SHP77 treated with DMSO at 0.1 percent for 48 hours (cell line): ENCODE measurements at places on chromosomes 7 and 10.

DNA sequence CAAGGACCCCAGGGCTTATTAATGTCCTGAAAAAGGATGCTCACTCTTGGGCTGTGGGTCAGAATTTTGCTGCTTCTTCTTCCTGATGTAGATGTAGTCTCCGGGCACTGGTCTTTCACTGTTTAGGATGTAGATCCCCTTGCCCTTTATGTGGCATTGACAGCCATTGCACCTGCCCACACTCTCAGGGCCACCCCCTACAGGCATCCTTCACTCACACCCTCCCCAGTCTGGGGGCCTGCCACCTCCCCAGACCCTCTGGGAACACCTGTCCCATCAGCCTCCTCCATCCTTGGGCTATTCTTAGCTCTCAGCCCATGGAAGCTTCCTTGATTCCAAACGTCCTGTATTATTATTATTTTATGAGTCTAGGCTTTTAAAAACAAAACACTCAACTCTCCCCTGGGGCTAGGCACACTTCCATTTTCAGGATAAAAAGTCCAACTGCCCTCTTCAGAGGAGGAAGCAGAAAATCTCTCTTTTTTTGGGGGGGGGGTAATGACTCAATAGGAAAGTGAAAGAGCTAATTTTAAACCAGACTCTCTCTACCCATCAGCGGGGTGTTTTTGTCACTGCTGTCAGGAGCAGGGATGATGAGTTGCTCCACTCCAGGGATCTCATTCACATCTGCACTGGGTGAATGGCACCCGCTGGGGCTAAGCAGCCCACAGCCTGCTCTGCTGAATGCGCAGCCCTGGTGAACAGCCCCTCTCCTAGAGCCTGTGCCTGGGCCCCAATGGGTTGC is 11.5 kb upstream of the KLRG2 start:
- DNase-seq, result no peak

DNA sequence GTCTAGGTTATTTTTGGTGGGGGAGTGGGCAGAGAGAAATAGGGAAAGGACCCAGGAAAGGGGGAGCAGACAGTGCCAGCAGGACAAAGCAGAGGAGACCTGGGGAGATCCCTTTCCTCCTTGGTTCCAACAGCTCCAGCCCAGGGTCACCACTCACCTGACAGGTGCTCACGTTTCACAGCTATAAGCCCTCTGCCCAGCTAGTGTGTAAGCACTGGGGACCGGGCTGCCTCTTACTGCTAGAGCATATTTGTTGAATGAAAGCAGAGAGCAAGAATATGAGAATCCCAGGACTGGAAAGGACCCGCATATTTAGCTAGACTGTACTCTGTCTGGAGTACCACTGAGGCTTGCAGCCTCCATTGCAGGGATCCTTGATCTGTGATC is 6.7 kb downstream of the ZCCHC24 start:
- no peak for DNase-seq

DNA sequence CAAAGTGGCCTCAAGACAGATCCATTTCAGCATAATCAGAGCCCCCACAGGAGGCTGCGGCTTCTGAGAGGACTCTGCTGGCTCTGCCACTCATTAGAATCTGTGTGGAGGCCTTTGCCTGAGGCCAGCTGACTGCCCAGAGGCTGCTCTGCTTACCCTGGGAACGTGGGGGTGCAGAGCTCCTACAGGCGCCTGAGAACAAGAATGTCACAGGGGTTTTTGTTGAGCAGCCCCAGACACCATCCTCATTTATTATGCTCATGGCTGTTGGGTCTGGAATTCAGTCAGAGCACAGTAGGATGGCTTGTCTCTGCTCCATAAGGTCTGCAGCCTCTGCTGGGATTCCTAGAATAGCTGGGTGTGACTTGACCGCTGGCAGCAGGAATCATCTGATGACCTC is 101.8 kb upstream of the GDF10 start:
- no peak for DNase-seq

DNA sequence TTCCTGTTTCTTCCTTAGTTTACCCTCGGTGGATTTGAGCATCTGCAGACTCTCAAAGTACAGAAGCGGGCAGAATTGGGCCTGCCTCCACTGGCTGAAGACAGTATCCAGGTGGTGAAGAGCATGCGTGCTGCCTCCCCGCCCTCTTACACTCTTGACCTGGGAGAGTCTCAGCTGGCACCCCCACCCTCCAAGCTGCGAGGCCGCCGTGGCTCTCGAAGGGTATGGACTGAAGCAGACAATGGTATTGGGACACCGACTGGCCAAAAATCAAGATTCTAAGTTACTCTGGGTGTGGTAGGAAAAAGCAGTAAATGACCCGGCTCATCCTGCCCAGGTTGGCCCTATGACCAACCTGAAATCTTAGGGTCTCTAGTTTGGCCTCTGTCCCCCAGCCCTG is 22.2 kb downstream of the STRIP2 start:
- DNase-seq, result no peak

DNA sequence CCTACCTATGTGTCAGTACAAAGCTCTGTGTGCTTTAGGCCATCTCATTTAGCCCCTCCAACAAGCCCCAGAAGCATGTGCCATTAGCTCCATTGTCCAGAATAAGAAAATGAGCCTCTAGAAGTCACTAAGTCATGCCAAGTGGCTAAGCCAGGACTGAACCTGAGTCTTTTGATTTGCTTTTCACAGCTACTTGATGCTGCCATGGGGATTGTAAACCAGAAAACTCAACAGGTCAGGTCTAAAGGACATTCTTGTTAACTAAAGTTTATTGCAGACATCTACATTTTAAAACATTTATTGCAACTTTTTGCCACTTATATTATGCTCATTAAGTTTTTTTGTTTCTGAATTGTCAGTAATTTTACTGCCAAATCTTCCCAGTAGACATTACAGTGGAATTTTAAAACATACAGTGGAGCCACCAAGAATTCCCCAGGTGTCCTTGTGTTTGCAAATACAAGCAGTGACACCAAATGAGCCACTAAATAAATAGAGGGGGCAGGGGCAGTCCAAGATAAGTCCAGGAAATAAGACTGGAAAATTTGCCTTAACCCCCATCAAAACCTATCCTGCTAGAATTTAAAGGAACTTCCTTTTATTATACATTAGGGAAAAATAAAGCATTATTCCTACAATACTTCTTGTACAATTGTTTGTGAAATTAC is 115.9 kb downstream of the RAPGEF5 start:
- no peak for DNase-seq

DNA sequence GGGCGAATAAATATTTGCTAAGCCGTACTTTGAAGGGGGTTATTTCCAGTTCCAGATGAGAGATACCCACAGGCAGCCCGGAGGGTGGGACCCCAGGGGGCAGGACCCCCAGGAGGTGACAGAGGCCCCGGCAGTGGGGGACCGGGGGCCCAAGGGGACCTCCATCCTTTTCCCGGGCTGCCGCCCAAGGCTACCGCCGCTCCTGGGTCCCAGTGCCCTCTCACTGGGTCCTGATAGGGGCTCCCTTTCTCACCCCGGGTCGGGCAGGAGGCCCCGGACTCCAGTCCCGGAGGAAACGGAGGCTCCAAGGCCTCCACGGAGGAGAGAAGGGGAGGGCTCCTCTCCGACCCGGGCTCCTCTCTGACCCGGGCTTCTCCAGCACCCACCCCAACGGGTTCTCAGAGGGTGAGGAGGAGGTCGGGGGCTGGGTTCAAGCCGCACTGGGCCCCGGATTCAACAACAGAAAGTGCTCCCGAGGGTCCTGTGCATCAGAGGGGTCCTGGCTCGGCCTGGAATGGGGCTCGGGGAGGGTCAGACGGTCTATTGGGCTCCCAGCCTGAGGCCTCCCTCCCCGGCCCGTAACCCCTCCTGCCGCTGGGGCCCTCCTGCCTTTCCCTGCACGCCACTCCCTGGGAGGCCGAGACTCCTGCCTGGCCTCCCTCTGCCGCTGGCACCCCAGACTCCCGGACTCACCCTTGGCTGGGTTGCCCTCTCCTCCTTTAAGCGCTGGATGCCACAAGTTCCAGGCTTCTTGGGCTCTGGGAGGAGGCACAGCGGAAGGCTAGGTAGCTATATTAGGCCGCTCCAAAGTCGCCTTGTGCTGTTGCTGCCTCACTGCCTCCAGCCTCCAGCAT is 62.5 kb downstream of the ZNF37A start:
- peak; percentile 2 for DNase-seq

DNA sequence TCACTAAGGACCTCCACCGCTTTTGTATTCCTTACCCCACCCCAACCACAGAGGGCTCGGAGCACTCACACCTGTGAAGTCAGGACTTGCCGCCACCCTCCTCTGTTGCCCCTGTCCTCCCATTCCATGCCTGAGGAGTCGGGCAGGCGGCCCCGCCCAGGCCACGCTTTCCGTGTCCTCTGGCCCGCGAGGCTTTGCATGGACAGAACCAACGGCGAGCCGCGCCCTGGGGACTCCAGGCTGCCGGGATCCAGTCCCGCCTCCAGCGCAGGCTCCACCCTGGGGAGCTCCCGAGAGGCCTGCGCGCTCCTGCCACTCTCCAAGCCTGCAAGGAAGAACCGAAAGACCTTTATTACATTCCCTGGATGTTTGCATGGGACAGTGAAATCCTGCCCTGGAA is 366.4 kb upstream of the POM121L12 start:
- no peak for DNase-seq

- DNase-seq, result no peak
Observed at GRCh38 chr10:47031901-47032465, 120.8 kb downstream of the PTPN20 start.

GRCh38 chr10:69055241-69055640 is 32.7 kb upstream of the SRGN start:
- no peak for DNase-seq

DNA sequence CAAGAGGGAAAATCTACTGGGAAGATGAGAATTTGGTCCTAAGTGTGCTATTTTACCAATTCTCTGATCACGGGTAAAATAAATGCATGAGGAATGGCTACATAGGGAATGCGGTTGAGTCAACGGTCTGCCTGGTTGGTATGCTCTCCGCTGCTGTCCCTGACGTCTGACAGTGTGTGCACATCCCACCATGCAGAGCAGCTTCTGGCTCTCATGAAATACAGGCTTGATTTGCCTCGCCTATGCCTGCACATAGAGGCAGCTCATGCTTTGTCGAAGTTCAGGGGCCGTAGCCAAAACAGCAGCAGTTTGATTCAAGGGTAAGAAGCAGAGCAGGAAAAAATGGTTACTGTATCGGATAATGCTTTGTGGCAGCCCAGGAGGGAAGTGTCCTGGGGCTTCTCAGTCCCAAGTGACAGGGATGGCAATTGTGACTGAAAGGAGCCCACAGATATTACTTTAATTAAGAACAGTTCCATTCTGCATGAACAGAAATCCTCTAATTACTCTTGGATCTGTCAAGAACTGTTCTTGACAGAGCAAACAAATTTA is 268.4 kb upstream of the SLC26A5 start:
- no peak for DNase-seq

GRCh38 chr10:121459279-121459621 is 139.0 kb downstream of the FGFR2 start:
- DNase-seq, result no peak

GRCh38 chr10:71382757-71383156 is 14.0 kb upstream of the CDH23 start:
- no peak for DNase-seq

DNA sequence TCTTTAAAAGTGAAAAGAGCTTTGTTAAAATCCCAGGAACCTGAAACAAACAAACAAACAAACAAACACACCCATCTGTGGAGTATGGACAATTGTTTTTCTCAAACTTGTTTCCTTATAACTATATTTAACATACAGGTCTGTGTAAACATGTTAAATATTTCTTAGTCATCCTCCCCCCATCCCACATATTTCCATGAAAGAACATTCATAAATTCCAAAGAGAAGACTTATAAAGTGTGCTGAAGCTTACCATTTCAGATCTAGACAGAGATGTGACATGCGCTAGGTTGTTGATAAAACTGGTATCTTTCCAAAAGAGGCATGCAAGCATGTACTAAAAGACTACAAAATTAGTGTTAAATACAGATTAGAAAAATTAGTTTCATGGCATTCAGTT is 6.5 kb downstream of the FKBP14 start:
- no peak for DNase-seq

DNA sequence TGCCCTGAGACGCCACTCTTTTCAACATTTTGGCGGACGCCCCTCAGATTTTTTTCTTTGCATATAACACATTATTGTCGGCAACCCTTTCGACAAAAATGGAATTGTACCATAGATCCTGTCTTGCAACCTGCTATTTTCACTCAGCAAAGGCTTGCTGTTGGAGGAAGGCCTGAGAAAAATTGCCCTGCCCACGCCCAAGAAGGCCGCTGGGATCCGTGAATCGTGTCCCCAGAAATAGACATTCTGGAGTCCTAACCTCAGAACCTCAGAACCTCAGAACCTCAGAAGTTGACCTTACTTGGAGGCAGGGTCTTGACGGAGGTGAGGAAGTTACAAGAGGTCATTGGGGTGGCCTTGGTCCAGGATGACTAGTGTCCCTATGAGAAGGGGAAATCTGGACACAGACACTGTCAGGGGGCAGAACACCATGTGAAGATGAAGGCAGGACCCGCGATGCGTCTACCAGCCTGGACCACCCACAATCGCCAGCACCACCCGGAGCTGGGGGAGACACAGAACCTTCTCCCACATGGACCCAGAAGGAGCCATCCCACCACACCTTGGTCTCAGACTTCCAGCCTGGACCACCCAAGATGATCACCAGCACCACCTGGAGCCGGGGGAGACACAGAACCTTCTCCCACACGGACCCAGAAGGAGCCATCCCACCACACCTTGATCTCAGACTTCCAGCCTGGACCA is 19.1 kb upstream of the DNAAF5 start:
- DNase-seq, result no peak

DNA sequence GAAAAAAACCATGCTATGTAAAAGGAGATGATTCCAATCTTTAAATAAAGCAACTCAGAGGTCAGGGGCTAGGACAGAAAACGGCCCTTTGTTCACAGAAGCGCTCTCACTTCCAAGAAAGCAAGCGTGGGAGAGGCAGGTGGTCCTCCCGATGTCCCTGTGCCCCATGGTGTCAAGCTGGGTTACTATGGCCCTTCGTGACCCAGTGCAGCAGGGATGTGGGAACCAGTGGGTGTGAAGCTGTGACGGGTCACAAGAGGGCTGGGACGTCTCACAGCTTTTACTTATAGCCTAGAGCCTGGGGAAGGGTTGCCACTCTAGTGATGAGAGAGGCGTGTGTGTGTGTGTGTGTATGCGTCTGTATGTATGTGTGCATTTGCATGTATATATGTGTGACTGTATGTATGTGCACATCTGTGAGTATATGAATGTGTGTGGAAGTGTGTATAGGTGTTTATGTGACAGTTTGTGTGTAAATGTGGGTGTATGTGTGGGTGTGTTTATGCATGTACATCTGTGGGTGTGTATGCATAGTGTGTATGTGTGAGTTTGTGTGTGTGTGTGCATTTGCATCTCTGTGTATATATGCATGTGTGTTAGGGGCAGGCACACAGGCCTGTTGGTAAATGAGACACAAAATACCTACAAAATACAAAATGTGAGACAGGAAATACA is 25.2 kb downstream of the HTRA1 start:
- DNase-seq, result no peak

- no peak for DNase-seq
Observed at GRCh38 chr10:62076891-62077290, 175.4 kb downstream of the ARID5B start.

GRCh38 chr7:80170445-80170844 is 35.8 kb downstream of the GNAI1 start:
- DNase-seq, result no peak
